Aorta (tissue), 5 donors: ENCODE measurements at places on chromosomes 13 and 19. TPM values are rescaled to one million over a fixed set of nuclear protein-coding genes. Genes with fewer than 3 reads are reported as not detected.

The ZNF611 gene
- total RNA-seq, result 28.5 TPM

The PCDH17 gene
- 20.8 TPM for total RNA-seq

DNA sequence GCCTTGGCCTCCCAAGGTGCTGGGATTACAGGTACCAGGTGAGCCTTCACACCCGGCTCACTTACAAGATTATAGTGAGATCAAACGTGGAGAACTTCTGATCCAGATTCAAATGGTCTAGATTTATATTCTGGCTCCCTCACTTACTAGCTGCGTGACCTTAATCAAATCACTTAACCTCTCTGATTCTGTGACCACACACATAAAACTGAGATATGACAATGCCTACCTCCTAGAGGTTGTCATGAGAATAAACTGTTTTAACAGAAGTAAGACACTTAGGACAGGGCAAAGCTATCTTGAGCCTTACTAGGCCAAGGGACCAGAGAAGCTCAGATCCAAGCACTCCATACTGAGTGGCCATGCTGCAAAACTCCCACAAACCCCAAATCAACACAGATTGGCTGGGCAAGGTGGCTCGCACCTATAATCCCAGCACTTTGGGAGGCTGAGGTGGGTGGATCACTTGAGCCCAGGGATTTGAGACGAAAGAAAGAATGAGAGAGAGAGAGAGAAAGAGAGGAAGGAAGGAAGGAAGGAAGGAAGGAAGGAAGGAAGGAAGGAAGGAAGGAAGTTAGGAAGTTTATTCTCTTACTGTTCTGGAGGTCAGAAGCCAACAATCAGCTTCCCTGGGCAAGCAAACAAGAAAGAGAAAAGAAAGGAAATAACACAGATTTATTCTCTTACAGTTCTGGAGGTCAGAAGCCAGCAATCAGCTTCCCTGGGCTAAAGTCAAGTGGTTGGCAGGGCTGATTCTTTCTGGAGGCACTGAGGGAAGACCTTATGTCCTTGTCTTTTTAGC lies 46.1 kb upstream of the MAP3K10 start:
- H3K27ac ChIP-seq, result no peak overlapping the region
- no peaks in the 10 kb centered on the region for H3K36me3 ChIP-seq
- DNase-seq, result no peak
- H3K4me1 ChIP-seq, result no peaks in the 10 kb centered on the region
- no peak overlapping the region for H3K4me3 ChIP-seq

DNA sequence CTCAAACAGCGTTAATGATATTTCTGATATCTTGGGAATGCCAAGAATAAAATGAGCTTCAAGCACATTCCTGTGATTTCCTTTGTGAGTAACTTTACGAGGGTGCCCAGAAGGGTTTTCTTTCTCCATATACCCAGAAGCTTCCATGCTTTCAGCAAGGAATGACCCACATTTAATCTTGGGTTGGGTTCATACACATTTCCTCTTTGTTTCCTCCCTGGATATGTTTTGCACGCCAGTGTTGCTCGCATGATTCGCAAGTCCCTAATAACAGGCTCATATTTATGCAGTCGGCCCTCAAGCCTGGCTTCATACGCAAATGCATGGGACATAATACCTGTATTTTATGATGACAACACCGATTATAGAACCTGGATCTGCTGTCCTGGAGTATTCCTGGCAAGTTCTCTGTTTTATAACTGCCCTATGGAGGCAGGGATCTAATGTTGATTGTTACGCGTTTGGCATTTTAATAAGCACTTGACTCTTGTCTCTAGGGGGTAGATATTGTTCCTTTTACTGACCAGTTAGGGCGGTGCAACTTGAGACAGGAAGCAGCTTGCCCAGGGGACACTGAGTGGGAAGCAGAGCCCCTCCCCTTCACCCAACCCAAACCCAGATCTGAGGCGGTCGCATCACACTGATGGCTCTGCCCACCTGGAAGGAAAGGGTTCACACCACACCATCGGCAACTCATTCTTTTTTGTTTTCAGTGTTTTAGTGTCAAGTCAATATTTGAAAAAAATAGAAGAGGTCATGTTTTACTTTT lies 220.4 kb upstream of the SOX1 start:
- no peak overlapping the region for H3K27ac ChIP-seq
- DNase-seq, result no peak
- H3K4me3 ChIP-seq, result no peak overlapping the region
- no peaks in the 10 kb centered on the region for H3K36me3 ChIP-seq
- H3K27me3 ChIP-seq, result no peaks in the 10 kb centered on the region

GRCh38 chr19:30070198-30070967 lies 128.3 kb downstream of the URI1 start:
- no peaks in the 10 kb centered on the region for H3K27me3 ChIP-seq
- H3K4me3 ChIP-seq, result no peak overlapping the region
- H3K36me3 ChIP-seq, result no peaks in the 10 kb centered on the region
- H3K4me1 ChIP-seq, result no peaks in the 10 kb centered on the region
- H3K27ac ChIP-seq, result no peak overlapping the region
